COLO829 (cell line): ENCODE measurements at places on chromosomes 1 and 21.

DNA sequence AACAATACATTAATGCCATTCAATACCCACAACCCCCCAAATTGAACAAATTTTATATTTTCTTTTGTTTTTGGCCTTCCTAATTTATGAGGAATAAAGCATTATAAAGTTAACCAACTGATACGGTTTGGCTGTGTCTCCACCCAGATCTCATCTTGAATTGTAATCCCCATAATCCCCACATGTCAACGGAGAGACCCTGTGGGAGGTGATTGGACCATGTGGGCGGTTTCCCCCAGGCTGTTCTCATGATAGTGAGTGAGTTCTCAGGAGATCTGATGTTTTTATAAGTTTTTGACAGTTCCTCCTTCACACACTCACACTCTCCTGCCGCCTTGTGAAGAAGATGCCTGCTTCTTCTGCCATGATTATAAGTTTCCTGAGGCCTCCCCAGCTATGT lies 6.4 kb upstream of the MCOLN3 start:
- no peak for DNase-seq

- DNase-seq: no peak
Observed at GRCh38 chr21:43295066-43295958, 126.5 kb downstream of the CRYAA start.

- no peak for DNase-seq
Observed at GRCh38 chr1:81936853-81937252, 136.1 kb downstream of the ADGRL2 start.

DNA sequence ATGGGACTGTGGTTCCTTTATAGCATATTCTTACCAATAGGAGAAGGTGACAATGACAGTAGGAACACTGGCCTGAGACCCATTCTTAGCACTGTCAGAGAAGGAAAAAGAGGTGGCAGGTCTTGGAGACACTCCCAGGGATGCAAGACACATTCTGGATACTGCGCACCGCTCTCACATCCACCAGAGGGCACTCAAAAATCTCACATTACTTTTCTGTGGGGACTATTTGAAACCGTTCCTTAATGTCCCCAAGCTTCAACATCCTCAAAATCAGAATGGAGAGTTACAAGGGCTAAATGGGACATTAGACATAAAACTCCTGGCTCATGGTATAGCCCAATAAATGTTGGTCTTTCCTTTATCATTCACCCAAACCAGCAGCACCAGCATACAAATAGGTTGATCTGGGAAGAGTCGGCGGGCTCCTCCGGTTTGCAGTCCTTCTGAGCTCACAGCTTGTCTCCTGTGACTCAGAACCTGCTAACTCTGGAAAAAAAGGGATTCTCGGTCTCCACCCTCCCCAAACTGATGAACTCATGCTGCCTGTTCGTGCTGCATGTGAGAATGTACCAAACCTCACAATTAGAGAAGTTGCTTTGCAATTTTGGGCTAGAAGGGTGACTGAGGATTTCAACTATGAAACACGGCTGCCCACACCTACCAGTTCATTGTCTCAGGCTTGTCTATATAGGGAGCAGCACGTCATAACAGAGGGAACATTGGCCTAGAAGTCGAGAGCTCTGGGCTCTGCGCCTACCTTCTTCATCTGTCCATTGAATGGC lies 40.2 kb downstream of the IL12RB2 start:
- peak; percentile 54 for DNase-seq

- no peak for DNase-seq
Observed at GRCh38 chr1:236228411-236228810, 53.3 kb downstream of the ERO1B start.

DNA sequence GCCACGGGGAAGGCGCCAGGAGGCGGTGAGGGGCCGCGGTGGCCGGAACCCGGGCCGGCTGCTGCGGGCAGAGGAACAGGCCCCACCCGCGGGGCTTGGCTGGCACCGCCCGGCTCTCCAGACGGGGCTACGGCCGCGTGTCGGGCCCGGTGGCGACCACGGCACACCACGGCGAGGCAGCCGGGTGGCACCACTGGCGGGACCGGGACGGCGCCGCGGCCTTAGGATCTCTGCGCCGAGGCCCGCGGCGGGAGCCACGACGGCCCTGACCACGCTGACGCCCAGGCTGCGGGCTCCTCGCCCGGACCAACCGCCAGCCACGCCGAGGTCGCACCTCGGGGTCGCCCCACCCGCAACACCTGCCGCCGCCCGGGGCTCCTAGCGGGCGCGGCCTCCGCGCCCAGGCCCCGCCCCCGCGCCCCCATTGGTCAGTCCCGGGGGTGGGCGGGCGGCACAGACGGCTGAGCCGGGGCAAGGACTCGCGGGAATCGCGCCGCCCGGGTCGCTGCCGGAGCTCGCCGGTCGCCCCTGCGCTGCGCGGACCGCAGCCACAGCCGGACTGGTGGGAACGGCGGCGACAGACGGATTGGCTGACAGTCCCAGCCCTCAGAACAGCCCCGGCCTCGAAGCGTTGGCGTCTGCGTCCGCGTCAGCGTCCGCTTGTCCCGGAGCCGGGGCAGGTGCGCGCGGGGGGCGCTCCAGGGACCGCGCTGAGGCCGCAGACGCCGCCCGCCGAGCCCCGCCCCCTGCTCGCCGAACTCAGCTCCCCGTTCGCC lies at the start of gene BMP8A:
BMP8A (plus strand) TSS at position 491 of the 776 bp plus-strand sequence. CDS start 356 bp downstream, outside the sequence.
- peak; percentile 13 for DNase-seq

DNA sequence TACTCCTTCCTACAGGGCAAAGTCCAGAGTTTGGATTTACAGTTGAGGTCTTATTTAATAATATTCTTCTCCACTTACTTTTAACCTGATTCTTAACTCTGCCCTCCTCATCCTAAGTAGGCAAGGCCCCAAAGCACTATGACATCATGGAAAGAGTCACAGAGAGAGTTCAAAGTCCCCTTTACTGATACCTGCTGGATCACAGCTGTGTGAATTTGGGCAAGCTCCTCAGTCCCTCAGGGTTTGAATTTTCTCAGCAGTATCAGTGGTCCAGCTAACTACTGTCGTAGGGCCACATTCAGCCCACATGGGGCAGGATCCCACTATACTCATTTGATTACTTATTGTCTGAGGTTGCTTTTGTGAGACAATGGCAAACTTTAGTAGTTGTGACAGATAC lies 16.0 kb downstream of the TYW3 start:
- no peak for DNase-seq

- no peak for DNase-seq
Observed at GRCh38 chr1:104854529-104854928, 1104.8 kb downstream of the AMY1C start.

DNA sequence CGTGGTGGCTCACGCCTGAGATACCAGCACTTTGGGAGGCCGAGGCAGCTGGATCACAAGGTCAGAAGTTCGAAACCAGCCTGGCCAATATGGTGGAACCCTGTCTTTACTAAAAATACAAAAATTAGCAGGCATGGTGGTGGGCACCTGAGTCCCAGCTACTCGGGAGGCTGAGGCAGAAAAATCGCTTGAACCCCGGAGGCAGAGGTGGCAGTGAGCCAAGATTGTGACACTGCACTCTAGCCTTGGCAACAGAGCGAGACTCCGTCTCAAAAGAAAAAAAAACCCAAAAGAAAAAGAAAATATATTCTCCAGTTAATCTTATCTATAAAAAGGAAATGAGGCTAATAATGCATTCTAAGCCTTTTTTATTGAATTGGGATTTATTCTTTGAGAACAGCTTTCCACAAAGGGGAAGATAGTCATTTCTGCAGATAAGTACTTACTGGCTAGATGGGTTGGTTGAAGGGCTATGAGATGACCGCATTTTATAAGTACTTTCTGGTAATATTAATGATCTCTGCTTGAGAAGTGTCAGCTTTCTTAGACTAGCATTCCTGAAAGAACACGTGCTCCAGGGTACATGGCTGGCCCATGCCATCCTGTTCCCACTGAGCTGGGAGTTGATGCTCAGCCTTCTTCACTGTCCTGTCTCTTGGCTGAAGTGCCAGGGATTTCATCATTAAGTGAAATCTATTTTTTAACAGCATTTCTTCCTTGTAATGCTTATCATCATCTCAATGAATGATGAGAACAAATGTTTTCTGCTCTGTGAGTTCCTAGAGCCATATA lies 57.9 kb downstream of the SASS6 start:
- no peak for DNase-seq

DNA sequence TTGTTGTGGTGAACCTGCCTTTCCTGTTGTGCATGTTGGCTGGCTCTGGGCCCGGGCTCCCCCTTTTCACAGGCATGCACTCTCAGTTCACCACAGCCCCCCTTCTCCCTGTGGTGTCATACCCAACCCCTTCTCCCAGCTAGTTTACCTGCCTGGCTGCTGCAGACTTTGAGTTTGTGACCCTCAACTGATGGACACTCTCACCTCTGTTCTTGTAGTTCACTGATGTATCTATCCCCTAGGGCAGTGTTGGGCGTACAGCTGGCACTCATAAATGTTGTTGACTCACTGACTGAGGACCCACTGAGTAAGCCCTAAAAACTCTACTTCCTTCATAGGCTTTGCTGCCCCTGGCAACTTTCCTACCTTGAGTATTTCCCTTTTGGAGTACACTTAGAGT lies 54.9 kb downstream of the WDR64 start:
- DNase-seq: no peak

GRCh38 chr1:10065760-10066159 lies 33.0 kb downstream of the UBE4B start:
- DNase-seq: no peak

GRCh38 chr21:16047904-16048303 lies 318.1 kb downstream of the USP25 start:
- DNase-seq: no peak

GRCh38 chr1:109272831-109273547 lies 10.0 kb downstream of the PSRC1 start:
- DNase-seq: no peak

GRCh38 chr1:39034114-39034654 lies 8.0 kb downstream of the NDUFS5 start:
- DNase-seq: no peak

GRCh38 chr1:916173-917075 lies 7.3 kb upstream of the SAMD11 start:
- DNase-seq: no peak

DNA sequence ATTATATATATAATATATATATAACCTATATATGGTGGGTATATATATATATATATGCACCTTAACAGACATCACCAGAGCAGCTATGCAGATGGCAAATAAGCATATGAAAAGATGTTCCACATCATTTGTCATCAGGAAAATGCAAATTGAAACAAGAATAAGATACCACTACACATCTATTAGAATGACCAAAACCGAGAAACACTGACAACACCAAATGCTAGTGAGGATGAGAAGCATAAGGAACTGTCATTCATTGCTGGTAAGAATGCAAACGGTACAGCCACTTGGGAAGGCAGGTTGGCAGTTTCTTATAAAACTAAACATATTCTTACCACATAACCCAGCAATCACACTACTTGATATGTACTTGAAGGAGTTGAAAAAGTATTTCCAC lies 219.8 kb upstream of the PRMT6 start:
- no peak for DNase-seq

- DNase-seq: no peak
Observed at GRCh38 chr21:20551939-20552338, 446.3 kb upstream of the NCAM2 start.

GRCh38 chr1:194515916-194516315 lies 1329.5 kb upstream of the B3GALT2 start:
- no peak for DNase-seq

DNA sequence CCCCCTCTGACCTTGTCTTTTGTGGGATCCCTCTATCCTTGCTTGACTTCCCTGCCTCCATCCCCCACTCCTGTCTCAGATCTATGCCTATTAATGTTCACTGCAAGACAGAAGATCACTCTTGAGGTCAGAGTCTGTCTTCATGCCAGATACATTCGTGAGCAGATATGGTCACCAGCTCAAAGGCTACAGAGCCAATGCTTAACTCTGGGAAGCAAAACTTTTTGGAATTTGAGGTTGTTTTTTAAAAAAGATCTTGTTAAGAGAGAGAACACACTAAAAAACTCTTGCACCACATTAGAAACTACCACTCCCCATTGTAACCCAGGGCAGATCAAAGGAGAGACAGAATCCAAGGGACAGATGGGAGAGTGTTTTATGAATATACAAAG lies 17.1 kb upstream of the A3GALT2 start:
- no peak for DNase-seq

DNA sequence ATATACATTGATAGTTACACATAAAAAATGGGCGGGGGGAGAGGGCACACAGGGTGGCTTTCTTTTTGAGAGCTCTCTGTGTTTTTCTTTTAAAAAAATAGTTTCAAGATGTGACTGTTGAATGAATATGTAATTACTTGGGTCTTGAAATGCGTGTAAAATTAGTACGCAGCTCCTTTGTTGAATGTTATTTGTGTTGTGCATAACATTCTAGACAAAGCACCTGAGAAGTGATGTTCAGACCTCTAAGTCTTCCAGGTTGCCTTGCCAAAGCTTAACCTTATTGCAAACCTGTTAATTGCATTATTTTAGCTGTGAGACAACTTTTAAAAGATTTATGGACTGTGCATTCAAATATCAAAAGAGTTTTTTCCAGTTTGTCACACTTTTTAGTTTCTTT lies 5.4 kb downstream of the PBX1 start:
- no peak for DNase-seq

GRCh38 chr1:240255922-240256321 lies 164.2 kb downstream of the FMN2 start:
- no peak for DNase-seq

- no peak for DNase-seq
Observed at GRCh38 chr1:72650843-72651435, 368.6 kb upstream of the NEGR1 start.

DNA sequence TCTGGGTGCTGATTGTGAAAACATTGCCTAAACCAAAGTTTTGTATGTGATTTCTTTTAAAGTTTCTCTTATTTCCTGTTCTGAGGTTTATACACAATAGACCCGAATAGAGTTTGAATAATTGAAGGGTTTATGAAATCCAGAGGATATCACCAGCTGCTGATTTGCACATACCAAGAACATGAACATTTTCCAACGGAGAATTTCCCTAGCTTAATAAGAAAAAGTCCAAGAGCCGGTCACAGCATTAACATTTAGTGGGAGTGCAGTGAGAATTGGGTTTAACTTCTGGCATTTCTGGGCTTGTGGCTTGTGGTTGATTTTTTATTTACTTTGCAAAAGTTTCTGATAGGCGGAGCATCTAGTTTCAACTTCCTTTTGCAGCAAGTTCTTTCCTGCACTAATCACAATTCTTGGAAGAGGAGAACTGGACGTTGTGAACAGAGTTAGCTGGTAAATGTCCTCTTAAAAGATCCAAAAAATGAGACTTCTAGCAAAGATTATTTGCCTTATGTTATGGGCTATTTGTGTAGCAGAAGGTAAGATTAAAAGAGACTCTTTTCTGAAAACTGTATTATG lies at the start of gene CFH:
CFH (plus strand) TSS at position 407 of the 579 bp plus-strand sequence; CDS start at position 482, 75 bp downstream.
- no peak for DNase-seq
